ENCODE measurements at places on chromosomes 6 and 20. TPM values are rescaled to one million over a fixed set of nuclear protein-coding genes. Genes with fewer than 3 reads are reported as not detected.

The HRH3 gene
- total RNA-seq = not detected

The FBXO5 gene
- total RNA-seq = 10.6 TPM

The DUSP15 gene
- total RNA-seq = not detected

The BCAS4 gene
- total RNA-seq = 11.6 TPM

The TMEM170B gene
- 1.8 TPM for total RNA-seq

The GPLD1 gene
- 0.32 TPM for total RNA-seq

The LPIN3 gene
- total RNA-seq = 7.0 TPM

The OTOR gene
- not detected for total RNA-seq

Measured in smooth muscle cell of the umbilical artery (primary cell).